ENCODE measurements at places on chromosomes 7 and 10.

- peak; percentile 15 for DNase-seq
Observed at GRCh38 chr7:155763691-155764437, 48.4 kb downstream of the SHH start.

DNA sequence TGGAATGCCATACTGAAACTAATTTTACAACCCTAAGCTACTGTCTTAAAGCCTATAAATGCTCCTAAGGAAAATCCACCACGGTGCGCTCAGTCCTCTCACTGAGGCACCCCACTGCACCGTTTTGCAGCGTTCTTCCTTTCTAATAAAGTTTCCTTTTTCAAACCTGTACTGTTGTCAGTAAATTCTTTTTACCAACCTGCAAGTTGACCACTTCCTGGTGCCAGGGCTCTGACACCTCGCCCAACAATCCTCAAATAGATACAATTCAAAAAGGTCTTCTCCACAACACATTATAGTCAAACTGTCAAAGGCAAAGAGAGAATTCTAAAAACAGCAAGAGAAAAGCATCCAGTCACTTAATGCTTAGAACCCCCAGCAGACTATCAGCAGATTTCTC is 42.8 kb downstream of the HERPUD2 start:
- DNase-seq = no peak

DNA sequence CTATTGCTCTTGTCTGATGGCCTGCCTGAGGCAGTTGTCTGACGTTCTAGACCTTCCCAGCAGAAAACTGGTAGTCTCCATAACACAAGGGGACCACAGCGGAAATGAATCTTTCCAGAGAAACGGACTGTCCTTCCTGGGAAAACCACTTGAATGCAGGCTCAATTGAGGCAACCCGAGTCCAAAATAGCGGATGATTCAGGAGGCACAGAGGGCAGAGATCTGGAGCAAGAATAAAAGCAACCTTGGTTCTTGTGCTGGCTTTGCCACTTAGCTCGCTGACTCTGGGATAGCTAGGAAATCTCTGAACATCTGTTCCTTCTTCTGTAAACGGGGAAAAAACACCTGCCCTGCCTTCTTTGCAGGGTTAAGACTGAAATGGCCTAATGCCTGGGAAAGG is 178.8 kb downstream of the NEURL1 start:
- DNase-seq = no peak

DNA sequence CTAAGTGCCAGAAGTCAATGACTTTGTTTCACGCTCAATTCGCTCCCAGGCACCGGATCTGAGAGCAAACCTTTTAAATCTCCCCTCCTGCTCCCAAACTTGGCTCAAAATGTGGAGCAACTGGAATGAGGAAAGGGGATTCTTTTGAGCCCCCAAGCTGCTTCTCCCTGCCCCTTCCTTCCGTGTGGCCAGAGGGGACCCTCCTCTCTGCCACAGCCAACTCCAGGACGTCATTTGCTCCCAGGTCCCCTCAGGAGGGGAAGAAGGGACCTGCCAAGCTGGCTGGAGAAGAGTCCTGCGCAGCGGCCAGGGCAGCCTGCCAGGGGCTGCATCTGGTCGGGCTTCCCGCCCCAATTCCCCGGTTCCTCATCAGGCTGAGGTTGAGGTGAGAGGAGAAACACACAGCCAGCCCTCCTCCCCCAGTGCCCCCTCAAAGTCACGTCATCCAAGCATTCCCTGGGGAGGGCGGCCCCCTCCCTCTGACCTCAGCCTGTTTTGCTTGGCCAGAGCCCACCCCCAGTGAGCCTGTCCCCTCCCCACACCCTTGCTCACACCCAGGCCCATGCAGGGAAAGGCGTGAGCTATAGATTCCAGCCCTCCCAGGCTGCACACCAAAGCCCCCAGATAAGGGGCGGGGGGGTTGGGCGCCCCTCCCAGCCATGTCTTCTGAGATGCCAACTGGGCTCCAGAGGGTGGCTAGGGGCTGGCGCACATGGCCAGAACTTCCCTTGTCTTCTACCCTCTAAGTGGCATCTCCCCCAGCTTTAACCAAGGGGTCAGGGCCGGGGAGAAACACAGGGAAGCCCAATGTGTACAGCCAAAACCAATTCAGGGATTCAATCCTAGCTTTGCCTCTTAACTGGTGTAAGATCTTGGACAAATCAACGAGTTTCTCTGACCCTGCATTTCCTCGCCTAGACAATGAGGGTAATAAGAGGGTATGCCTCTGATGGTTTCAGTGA is 35.0 kb downstream of the SH3PXD2A start:
- no peak for DNase-seq

GRCh38 chr10:95820363-95820762 is 64.4 kb downstream of the ENTPD1 start:
- no peak for DNase-seq

DNA sequence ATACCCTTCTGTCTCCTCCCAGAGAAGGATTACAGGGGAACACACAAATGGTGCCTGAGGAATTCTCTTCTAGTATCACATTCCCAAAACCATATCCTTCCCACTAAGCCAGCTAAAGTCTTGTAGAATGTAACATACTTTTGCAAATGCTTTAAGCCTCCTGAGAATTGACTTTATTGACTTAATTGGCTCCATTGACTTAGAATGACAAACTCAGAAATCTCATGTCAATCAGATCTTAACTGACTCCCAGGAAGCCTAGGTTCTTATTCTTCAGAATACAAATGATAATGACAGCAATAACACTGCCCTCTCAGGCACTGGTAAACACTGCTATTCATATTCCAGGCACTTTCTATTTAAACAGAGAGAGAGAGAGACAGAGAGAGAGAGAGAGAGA is 356.9 kb upstream of the PRKCQ start:
- DNase-seq = no peak

DNA sequence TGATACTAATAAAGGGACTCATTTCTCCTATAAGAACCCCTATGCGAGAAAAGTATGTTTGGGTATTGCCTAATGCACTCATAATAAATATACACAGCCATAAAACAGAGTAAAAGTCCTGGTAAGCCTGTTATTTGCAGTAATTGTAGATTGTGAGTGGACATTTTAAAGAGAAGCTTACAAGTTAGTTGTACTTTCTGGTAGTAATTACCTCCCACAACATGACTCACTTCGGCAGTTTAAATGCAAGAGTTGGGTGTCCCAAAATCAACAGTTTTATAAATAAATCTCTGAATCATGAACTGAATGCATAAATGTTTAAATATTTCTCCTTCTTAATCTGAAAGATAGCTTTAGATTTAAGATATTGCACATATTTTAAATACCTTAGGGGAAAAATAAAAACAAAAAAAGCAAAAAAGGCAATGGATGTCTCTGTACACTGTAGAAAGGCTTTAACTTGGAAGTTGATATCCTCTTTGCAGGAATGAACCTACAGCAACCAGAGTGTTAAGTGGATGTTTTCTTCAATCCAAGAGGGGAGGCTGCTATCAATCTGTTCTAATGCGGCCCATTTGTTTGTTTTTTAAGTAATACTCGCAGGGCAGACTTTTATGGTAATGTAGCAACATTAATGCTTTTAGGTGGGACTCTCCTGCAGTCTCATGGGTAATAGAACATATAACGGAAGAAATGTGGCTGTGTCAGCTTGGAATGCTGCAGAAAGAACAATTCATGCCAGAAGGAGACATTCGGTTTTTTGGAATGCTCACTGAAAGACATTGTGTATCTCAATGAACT is 57.3 kb upstream of the ZEB1 start:
- no peak for DNase-seq

DNA sequence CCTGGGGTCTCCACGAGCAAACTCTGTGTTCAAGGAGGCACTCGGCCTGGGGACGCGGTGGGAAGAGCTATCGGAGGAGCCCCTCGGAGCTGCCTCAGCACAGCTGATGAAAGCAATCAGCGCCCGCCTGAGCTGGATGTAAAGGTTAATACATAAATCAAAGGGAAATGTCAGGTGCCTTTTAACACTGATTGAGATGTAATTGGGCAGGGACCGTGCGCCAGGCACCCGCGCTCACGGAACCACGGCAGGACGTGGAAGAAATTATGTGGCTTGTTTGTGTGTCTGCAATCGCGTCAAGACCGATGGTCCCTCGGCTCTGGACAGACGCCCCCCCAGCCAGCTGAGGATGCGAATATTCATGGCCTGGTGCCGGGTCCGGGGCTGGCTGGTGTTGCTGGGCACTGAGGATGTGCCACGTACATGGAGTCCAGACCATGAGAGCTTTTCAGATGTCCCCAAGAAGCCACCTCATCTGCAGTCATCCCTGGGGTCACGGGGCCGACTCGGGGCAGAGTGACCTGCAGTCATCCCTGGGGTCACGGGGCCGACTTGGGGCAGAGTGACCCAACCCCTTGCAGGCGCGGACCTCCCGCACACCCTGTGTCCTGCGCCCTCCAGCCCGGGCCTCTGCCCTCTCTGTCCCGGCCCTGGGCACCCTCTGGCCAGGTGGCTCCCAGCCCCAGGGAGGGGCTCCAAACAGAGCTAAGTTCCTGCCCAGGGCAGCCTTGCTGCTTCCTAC is 15.6 kb downstream of the FOXL3 start:
- no peak for DNase-seq

GRCh38 chr7:150971242-150972022 is 6.7 kb downstream of the KCNH2 start:
- DNase-seq = no peak

DNA sequence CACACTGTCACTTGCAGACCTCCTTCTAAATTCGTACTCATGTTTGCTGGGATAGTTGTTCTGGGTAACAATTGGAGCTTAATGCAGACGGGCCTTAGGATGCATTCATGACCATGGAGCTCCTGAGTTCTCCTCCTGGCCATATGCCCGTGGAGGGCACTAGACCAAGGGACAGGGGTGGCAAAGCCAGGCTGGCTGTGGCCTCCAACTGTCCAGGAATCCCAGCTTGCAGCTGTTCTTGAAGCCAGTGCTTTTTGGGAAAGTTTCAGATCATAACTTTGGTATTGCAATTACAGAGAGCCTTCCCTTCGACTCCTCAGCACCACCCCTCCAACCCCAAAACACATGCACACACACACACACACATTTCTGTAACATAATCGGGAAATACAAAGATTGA is 30.6 kb downstream of the ANTXRL start:
- DNase-seq = no peak

GRCh38 chr7:40135317-40135610 is 459 bp downstream of the SUGCT start:
- no peak for DNase-seq

- DNase-seq = no peak
Observed at GRCh38 chr7:79782256-79782655, 328.8 kb upstream of the MAGI2 start.

DNA sequence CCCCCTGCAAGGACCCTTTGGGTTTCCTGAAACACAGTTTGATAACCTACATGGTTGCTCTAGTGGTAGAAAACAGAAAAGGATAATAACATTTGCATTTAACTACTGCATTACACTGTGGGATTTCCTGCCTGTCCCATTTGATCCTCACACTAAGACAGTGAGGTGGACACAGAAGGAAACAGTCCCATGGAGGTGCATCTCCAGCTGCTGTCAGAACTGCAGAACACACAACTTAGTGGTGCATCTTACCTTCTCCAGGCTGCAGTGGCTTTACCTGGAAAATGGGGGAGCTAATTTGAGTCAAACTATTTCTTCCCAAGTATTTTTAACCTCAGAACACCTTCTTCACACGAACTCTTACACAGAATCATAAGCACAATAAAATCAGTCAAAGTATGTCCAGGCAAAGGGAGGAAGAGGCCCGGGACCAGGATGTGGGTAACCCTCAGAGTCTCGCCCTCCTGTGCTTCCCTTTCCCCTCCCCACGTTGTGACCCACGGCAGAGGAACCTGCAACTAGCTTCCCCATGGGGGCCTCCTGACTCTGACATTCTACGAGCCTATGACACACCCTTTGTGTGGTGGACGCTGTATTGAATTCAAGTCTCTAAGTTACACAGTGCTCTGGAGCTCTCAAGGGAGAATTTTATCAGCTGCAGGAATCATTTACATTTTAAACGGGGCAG is 33.7 kb downstream of the SCRN1 start:
- no peak for DNase-seq

DNA sequence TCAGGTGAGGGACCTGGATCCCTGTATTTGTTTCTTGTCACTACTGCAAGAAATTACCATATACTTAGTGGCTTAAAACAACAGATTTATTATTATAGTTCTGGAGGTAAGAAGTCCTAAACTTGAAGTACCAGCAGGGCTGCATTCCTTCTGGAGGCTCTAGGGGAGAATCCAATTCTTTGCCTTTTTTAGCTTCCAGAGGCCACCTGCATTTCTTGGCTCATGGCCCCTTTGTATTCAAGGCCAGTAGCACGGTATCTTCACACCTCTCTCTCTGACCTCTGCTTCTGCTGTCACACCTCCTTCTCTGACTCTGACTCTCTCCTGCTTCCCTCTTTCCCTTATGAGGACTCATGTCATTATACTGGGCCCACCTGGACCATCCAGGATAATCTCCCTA is 2.2 kb upstream of the LHPP start:
- DNase-seq = no peak

- no peak for DNase-seq
Observed at GRCh38 chr10:79022565-79023230, 46.1 kb upstream of the ZMIZ1 start.

- no peak for DNase-seq
Observed at GRCh38 chr7:18792871-18793595, 297.5 kb downstream of the HDAC9 start.

Data from activated naive CD8-positive, alpha-beta T cell treated with anti-CD3 and anti-CD28 coated beads, Interleukin-2, amount 50 U/mL, for 16 hours (primary cell).